ENCODE measurements at places on chromosomes 5 and 9.

DNA sequence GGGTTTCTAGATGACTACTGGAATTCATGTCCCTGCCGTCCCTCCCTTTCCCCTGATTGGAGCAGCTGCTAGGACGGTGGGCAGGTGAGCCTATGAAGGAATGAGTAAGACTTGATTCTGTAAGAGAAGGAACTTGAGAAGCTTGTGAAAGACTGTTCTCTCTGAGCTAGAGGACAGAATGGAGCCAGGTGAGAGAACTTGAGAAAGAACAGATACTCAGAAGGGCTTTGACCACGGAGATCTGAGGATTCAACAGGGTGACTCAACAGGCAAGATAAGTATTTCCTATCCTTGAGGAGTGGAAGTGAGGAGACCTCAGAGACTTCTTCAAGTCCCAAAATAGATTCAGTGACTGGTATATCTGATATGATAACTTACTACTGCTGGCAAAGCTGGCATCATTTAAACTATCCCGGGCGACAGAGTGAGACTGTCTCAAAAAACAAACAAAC is 41.9 kb downstream of the HSDL2 start:
- no peak for DNase-seq

GRCh38 chr9:111975709-111976108 is 79.1 kb downstream of the UGCG start:
- DNase-seq: peak; percentile 13

DNA sequence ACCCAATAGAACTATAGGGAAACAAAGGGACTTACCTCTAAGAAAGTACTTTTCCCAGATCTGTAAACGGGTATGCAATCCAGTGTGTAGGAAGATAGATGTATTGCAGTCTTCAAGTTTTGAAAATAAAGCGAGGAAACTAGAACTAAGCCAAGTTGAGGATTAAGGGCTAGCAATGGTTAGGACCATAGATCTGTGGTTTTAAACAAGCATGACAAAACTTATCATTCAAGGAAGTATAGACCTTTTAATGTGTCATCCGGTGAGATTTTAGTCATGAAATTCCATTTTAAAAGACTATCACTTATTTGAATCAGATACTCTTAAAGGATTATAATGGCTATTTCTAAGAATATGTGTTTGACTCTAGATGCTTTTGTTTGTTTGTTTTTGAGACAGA is 20.5 kb downstream of the CD274 start:
- no peak for DNase-seq

DNA sequence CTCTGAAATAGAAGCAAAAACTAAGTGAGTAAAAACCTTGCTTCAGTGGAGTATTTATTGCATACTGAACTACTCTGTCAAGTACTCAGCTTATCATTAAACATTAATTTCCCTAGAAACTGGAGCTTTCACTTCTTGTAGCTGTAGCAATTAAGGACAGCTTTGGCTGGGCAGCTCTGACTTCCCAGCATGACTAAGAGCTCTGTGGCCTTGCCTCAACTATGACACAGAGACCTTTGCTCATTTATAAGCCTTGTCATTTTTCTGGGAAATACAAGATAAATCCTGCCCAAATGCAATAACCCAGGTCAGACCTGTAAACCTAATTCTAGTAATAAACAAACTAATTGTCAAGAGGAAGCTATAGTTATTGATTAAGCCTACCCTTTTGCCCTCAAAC is 65.4 kb upstream of the STK32A start:
- no peak for DNase-seq

DNA sequence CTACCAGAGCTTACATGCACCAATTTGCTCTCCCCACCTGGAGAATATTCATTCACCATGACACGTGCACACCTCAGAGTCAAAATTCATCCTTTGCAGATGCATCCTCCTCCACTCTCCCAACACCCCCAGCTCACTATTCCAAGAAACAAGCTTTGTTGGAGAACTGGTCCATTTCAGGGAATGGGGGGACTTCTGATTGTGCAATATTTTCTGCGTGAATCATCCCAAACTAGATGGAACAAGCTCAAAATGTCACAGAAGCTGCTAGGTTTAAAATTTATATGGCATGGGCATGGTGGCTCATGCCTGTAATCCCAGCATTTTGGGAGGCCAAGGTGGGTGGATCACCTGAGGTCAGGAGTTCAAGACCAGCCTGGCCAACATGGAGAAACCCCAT is 3.6 kb downstream of the GLDC start:
- DNase-seq: no peak

GRCh38 chr9:91089405-91090129 is 272.2 kb downstream of the AUH start:
- peak; percentile 14 for DNase-seq

- DNase-seq: peak; percentile 39
Observed at GRCh38 chr9:121268598-121268850, 562 bp downstream of the GSN start.

DNA sequence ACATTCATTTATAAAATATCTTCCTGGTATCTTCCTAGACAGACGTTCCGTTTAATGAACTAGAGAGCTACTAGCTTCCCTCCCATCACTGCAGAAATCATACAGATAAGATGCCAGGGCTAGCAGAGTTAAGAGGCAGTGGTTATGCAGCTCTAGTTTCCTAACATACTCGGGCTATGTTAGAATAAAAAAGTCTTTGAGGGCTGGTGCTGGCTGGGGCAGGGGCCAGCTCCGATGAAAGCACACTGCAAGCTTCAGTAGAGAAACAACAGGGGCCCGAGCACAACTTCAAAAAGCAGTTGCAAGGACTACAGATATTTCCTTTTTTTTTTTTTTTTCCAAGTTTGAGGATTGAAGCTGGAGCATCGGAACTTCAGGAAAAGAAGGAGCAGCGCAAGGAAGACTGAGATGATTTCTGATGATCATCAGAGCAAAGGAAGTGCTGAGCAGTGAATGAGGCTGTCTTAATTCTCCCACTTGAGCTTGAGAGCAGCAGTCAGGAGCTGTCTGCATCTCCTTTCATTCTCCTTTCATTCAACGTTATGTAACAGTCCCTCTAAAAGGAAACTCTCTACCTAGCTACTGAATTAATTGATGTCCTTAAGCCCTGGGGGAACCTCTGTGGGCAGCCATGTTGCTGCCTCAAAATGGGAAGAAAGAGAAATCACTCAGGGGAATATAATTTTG is 47.6 kb upstream of the ADCY2 start:
- no peak for DNase-seq

GRCh38 chr9:17881371-17881770 is 302.5 kb downstream of the SH3GL2 start:
- no peak for DNase-seq

GRCh38 chr9:3777137-3777536 is 251.3 kb upstream of the RFX3 start:
- DNase-seq: no peak

DNA sequence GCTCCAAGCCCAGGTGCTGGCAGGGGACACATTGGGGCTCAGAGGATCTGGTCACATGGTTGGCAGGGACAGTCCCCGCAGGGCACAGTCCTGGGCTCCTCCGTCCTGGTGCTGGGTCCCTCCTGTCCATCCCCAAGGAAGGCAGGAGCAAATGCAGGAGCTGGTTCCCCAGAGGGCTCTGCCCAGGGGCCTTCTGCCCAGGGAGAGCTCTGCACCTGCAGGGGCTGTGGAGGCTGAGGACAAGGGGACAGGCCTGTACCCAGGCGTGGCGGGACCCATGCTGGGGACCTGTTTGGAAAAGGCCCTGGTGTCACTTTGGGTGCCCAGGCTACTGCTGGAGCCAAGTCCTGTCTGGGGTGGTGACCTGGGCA is 7.2 kb downstream of the SPATA31E1 start:
- DNase-seq: no peak

Data from AML-193 (cell line).